Activated T-cell treated with anti-CD3 and anti-CD28 coated beads, Interleukin-2, amount 50 U/mL, for 72 hours (primary cell): ENCODE measurements at places on chromosomes 3 and 15.

DNA sequence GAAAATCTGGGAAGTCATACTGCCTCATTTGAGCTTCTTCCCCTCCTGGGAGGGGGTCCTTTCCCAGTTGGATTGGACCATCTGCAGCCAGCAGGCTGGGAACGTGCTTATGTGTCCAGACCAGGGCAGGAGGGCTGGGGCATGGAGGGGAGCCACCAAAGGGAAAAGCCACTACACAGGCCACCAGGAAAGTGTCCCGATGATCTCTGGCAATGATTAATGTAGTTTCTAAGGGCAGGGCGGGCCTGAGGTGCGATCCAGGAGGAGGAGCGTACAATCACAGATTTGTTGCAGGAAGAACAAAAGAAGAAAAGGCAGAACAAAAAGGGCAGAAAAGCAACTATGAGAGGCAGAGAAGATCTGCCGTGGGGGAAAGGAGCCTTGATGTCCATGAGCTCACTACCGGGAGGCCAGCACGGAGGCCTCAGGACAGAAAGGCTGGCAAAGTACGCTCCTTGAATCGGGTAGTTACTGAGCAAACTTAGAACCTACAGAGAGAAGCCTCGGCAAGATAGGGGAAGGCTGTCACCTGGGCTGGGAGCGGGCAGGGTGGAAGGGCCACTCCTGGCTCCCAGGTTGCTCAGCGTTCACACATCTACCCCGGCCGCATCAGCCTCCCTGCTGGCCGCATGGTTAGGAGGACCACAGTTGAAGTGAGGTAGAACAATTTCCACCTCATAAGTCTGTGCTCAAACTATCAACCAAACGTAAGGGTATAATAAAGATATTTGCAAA lies 79.5 kb upstream of the PCSK6 start:
- H3K27me3 ChIP-seq, result peaks cover 38% of the 10 kb centered on the region
- H3K4me1 ChIP-seq, result no peaks in the 10 kb centered on the region
- no peaks in the 10 kb centered on the region for H3K36me3 ChIP-seq
- no peak overlapping the region for H3K27ac ChIP-seq
- H3K4me3 ChIP-seq, result no peak overlapping the region

DNA sequence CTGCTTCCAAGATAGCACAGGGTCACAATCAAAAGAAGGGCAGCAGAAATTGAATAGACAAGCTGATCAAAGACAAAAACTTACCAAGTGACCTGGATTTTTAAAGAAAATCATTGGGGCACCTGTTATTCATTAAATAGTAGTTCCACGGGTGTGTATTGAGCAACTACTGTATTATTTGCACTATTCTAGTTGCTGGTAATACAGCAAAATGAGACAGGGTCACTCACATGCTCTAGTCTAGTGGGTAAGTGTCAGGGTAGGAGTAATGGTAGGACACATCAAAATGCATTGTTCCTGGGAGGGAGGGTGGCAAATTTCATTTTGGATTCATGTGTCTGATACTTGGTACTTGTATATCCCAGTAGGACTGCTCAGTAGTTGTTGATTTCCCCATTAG lies 127.9 kb downstream of the SQOR start:
- H3K27ac ChIP-seq, result no peak overlapping the region
- H3K27me3 ChIP-seq, result peaks cover 21% of the 10 kb centered on the region
- no peak for DNase-seq
- no peaks in the 10 kb centered on the region for H3K36me3 ChIP-seq
- H3K4me3 ChIP-seq, result no peak overlapping the region

- no peaks in the 10 kb centered on the region for H3K4me1 ChIP-seq
- H3K36me3 ChIP-seq, result no peaks in the 10 kb centered on the region
- H3K4me3 ChIP-seq, result no peak overlapping the region
- peaks cover 15% of the 10 kb centered on the region for H3K27me3 ChIP-seq
- no peak overlapping the region for H3K27ac ChIP-seq
Observed at GRCh38 chr15:81749716-81750375, 296.0 kb downstream of the MEX3B start.

- DNase-seq, result no peak
- no peaks in the 10 kb centered on the region for H3K4me1 ChIP-seq
- peaks cover 11% of the 10 kb centered on the region for H3K36me3 ChIP-seq
- H3K27ac ChIP-seq, result no peak overlapping the region
- H3K4me3 ChIP-seq, result no peak overlapping the region
- H3K27me3 ChIP-seq, result no peaks in the 10 kb centered on the region
Observed at GRCh38 chr3:37144806-37145205, 29.6 kb downstream of the LRRFIP2 start.

DNA sequence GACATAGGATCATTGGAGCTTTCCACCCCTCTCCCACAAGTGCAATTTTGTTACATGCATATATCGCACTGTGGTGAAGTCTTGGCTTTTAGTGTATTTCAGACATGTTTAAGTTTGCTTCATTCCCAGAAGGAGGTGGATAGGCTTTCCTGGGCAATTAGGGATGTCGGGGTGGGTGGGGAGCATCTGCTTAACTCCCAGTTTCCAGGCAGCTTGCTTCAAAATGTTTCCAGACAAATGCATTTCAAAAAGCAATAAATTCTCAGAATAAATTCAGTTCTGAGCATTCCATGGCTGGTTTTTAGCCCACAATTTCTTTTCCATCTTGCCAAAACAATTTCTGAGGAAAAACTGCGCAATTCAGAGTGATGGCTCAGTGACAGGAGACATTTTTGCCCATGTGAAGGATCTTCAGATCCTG lies 227.7 kb upstream of the ZPLD1 start:
- no peak overlapping the region for H3K27ac ChIP-seq
- H3K4me1 ChIP-seq, result no peaks in the 10 kb centered on the region
- H3K36me3 ChIP-seq, result peaks cover 3% of the 10 kb centered on the region

DNA sequence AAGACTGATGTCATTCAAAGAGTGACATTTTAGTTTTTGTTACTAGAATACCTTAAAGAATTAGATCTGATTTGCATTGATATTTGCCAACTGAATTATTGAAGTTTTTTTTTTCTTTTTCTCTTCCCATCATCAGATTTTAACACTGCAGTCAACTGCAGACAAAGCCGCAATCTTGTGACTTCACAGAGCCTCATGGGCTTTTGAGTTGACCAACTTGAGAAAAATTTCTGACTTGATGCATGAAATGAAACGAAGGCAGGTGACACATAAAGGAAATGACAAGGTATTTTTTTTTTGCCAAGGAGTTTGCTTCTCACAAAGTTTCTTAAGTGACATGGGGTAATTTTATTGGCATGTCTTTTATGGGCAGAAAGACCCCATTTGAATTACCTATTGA lies 383.7 kb downstream of the GAP43 start:
- DNase-seq, result no peak
- no peak overlapping the region for H3K27ac ChIP-seq
- no peaks in the 10 kb centered on the region for H3K4me1 ChIP-seq
- no peaks in the 10 kb centered on the region for H3K27me3 ChIP-seq

GRCh38 chr3:49277383-49277775 lies 347 bp upstream of the C3orf62 start:
- H3K27me3 ChIP-seq, result no peaks in the 10 kb centered on the region
- no peak for DNase-seq
- H3K36me3 ChIP-seq, result peaks cover 6% of the 10 kb centered on the region

- H3K36me3 ChIP-seq, result peaks cover 16% of the 10 kb centered on the region
- DNase-seq, result no peak
- peak overlapping the region; percentile 90 for H3K4me3 ChIP-seq
- peaks cover 92% of the 10 kb centered on the region for H3K4me1 ChIP-seq
Observed at GRCh38 chr15:92915766-92916435, 15.8 kb downstream of the CHD2 start.

DNA sequence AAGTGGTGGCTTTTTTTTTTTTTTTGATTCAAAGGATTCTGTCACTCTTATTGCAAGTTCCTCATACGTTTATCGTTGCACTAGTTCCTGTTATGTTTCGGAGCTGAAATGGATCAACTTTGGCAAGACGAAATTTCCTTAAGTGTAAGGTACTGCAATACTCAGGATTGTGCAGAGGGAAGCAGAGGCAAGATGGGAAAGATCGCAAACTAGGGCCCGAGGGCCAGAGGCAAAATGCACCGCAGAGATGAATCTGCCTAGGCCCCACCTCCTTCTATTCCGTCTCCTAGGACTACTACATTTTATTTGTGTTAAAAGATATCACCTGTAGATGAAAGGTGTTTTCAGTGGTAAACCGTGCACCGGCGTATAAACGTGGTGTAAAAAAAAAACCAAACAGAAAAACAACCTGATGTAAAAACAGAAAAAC lies 331 bp downstream of the RNU6-1 start:
- H3K4me3 ChIP-seq, result peak overlapping the region; percentile 99
- H3K27me3 ChIP-seq, result peaks cover 24% of the 10 kb centered on the region
- H3K36me3 ChIP-seq, result peaks cover 3% of the 10 kb centered on the region
- H3K27ac ChIP-seq, result peak overlapping the region; percentile 99
- no peak for DNase-seq

DNA sequence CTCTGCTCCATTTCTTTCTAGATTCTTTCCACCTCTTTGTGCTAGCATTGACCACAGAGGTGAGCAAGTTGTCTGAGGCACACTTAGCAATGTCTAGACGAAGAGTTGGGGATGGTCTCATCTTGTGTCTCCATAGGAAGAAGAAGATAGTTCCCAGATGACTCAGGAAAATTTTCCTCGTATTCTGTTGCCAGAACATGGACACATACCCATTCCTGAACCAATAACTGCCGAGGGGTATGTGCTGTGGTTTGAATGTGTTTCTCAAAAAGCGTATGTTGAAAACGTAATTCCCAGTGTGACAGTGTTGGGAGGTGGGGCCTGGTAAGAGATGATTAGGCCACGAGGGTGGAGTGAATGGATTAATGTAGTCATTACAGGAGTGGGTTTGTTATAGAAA lies 107.5 kb upstream of the GALNT15 start:
- H3K27me3 ChIP-seq, result no peaks in the 10 kb centered on the region
- DNase-seq, result no peak
- peaks cover 1% of the 10 kb centered on the region for H3K36me3 ChIP-seq
- no peak overlapping the region for H3K27ac ChIP-seq
- H3K4me3 ChIP-seq, result no peak overlapping the region

GRCh38 chr3:14490831-14491230 lies 49.3 kb downstream of the GRIP2 start:
- no peak overlapping the region for H3K4me3 ChIP-seq
- peak overlapping the region; percentile 21 for H3K27ac ChIP-seq
- no peaks in the 10 kb centered on the region for H3K36me3 ChIP-seq
- DNase-seq, result no peak

- H3K4me1 ChIP-seq, result peaks cover 10% of the 10 kb centered on the region
- no peak overlapping the region for H3K27ac ChIP-seq
- H3K27me3 ChIP-seq, result no peaks in the 10 kb centered on the region
- H3K4me3 ChIP-seq, result no peak overlapping the region
Observed at GRCh38 chr3:113105093-113105449, 106.3 kb upstream of the BOC start.

- no peaks in the 10 kb centered on the region for H3K27me3 ChIP-seq
- H3K4me1 ChIP-seq, result peaks cover 5% of the 10 kb centered on the region
- H3K36me3 ChIP-seq, result no peaks in the 10 kb centered on the region
- DNase-seq, result no peak
- no peak overlapping the region for H3K27ac ChIP-seq
Observed at GRCh38 chr3:141063831-141064230, 12.7 kb downstream of the SPSB4 start.

GRCh38 chr3:49602877-49603411 lies 48.7 kb downstream of the BSN start:
- peak overlapping the region; percentile 39 for H3K4me3 ChIP-seq
- H3K36me3 ChIP-seq, result no peaks in the 10 kb centered on the region
- peak; percentile 71 for DNase-seq

DNA sequence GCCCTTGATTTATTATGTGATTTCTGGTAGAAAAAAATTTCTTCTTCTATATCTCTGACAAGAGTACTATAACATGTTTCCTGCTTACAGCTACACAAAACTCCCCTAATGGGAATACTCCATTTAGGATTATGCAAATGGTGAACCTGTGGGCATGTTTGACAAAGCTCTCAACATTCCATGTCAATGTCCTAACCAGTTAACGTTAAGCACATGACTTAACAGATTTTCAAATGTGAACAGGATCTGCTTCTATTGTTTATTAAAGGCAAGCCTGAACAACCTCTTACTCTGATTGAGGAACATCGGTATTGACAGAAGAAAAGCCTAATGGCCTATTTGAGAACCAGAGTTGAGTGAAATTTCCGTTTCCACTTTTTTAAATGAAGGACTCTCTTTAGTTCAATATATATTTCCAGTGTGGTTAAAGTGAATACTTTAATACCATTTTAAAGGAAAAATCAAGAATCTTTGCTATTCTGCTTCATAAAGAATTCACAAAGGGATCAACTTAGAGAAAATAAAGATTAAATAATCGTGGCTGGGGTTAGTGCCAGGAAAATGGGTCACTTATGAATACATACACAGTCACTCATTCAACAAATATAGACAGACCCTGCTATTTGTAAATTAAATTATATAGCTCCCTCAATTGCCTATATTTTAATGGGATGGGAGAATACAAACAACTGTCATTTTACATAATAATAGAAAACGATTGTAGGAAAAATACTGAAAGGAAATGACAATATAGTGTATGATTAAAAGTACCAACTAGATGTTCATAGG lies 300.3 kb upstream of the CBLB start:
- no peaks in the 10 kb centered on the region for H3K36me3 ChIP-seq
- DNase-seq, result no peak
- H3K27me3 ChIP-seq, result no peaks in the 10 kb centered on the region
- peaks cover 34% of the 10 kb centered on the region for H3K4me1 ChIP-seq

DNA sequence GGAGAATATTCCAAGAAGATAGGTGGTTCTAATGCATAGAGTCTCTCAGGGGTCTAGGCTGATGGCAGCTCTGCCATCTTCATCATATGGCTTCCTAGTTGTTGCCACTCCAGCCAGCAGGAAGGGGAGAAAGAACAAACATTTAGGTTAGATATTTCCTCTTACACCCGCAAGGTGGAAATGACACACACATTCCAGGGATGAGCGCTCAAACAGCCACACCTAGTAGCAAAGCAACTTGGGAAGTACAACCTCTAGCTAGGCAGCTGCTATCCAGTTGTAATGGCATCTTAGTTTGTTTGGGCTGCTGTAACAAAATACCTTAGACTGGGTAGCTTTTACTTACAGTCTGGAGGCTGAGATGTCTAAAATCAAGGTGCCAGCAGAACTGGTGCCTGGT lies 51.9 kb upstream of the ADAMTSL3 start:
- H3K27ac ChIP-seq, result no peak overlapping the region
- DNase-seq, result no peak
- no peaks in the 10 kb centered on the region for H3K4me1 ChIP-seq
- H3K4me3 ChIP-seq, result no peak overlapping the region

GRCh38 chr3:33882296-33882695 lies 83.9 kb downstream of the PDCD6IP start:
- H3K36me3 ChIP-seq, result no peaks in the 10 kb centered on the region
- H3K4me3 ChIP-seq, result no peak overlapping the region
- peaks cover 9% of the 10 kb centered on the region for H3K4me1 ChIP-seq

- no peaks in the 10 kb centered on the region for H3K27me3 ChIP-seq
- peak overlapping the region; percentile 81 for H3K27ac ChIP-seq
- H3K4me1 ChIP-seq, result no peaks in the 10 kb centered on the region
- no peaks in the 10 kb centered on the region for H3K36me3 ChIP-seq
- DNase-seq, result no peak
- H3K4me3 ChIP-seq, result no peak overlapping the region
Observed at GRCh38 chr3:69791106-69791505, 51.8 kb downstream of the MITF start.
